Omental fat pad (tissue), 4 donors: ENCODE measurements at places on chromosomes 3 and 15. TPM values are rescaled to one million over a fixed set of nuclear protein-coding genes. Genes with fewer than 3 reads are reported as not detected.

GRCh38 chr3:161630794-161631193 is 134.2 kb downstream of the OTOL1 start:
- no peak for DNase-seq

- no peak for DNase-seq
These were observed 51.7 kb downstream of the GOLIM4 start for GRCh38 chr3:168044049-168044448.

GRCh38 chr3:48672522-48672921 is 9.8 kb upstream of the CELSR3 start:
- DNase-seq, result no peak

GRCh38 chr15:94844538-94845389 is 613.4 kb downstream of the MCTP2 start:
- no peak for DNase-seq

- DNase-seq, result no peak
These were observed 65.2 kb downstream of the TLE3 start for GRCh38 chr15:70032509-70032908.

DNA sequence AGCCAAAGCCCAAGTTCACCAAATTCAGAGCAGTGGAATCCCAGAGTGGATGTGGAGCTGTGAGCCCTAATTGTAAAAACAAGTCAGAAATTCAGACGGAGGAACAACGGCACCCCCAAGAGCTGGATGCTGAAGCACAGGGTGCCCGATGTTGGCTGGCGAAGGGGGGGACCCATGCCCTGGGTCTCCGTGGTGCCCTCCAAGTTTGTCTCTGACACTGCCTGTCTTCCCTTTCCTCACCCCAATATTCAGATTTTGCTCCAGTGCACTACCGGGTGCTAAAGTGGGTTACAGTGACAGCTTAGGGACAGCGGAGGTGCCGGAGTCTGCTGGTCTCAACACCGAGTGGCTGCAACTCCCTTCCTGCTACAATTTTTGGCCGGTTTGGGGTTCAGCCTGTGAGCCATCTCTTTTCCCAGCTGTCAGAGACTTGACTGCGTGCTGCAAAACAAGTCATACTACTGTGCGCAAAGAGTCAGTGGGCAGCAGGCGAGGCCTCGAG is 6.6 kb downstream of the GRIP2 start:
- no peak for DNase-seq

DNA sequence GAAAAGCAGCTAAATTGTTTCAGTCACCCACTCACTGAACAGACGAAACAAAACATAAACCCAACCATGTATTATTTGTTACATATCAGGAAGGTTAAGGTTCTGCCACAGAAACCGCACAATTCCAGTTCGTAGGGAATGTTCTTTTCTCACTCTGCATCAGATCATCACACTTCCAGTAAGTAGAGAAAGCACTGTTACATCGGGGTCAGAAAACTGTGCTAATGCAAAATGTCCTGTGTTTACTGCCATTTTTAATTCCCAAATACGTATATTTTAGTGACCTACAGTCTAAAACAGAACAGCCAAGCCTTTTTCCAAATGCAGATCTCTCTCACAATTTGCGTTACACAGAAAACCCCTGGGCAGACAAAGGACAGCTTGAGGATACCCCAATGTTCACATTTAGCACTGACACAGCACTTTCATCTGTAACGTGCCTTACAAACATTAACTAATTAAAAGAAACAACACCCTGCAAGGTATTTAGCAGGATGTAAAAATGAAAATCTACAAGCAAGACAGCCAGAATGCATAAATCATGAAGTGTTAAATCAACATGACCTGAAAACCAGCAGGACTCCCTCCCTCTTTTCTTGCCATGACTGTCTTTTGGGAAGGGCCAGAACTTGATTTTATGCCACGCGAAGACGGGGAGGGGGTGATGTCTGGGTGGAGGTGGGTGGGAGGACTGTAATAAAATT is 34.8 kb upstream of the SKIL start:
- DNase-seq, result no peak

DNA sequence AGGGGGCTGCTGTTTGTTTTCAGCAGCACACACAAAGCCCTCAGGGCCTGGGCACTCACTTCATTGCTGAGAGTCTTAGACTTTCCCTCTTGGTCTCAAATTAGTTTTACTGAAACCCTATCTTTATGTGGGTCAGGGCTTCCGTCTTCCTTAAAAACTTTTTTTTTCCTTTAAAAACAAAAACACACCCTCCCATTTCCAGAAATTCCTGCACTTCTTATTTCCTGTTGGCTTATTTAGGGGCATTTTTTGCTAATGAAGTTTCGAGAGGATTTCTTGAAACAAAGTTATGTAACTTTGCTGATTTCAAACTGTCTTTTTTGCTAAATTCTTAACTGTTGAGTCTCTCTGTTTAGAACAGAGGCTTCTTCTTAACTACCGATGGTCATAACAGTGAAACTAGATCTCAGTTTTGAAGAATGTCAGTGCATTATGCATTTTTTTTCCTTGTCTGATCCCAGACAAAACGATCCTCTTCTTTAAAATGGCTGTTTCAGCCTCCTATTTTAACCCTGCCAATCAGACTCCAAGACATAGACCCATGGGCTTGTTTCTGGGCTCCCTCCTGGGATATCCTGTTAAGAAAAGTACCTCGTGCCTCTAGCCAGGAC is 23.3 kb downstream of the ANAPC13 start:
- no peak for DNase-seq

THSD4 gene
- total RNA-seq, result 49.2 TPM

ALS2CL gene
- total RNA-seq, result 30.6 TPM

ALG1L2 gene
- total RNA-seq, result not detected
